ENCODE measurements at places on chromosomes 12 and 14.

DNA sequence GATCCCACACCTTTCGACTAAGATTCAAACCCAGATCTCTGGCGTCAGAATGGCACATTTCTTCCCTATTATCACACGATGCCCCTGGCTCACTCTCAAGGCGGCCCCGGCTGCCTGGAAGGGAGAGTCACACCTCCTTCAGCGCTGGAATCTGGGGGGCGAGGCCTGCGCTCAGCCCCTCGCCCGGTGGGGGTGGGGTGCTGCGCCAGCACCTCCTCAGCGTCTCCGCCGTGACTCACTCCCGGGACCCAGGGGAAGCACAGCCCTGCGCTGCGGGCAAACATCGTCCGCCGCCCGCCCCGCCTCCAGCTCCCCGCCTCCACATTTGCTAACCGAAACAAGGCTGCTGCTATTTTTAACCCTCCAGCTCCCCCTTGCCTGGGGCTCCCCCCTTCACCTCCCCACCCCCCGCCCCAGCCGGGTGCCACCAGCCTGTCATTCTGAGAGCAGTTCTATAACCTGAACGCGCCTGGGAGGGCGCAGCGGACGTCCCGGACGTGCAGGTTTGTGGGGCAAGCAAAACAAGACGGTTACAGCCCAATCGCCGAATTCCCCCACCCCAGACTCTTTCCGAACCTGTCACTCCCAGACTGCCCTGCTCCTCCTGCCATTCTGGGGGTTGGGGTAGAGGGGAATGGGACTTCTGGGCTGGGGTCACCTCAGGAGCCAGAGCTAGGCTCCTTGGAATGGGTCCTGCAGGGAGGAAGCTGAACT lies 6.7 kb downstream of the HDAC7 start:
- peak; percentile 92 for DNase-seq

- no peak for DNase-seq
Measured at GRCh38 chr14:68487805-68488590, 304.9 kb downstream of the ZFP36L1 start.

GRCh38 chr14:103558071-103558882 lies 4.2 kb downstream of the BAG5 start:
- DNase-seq = no peak

GRCh38 chr12:48489012-48489411 lies 6.7 kb downstream of the C12orf54 start:
- DNase-seq = no peak

GRCh38 chr14:95886366-95887056 lies 9.9 kb downstream of the TUNAR start:
- DNase-seq = no peak

DNA sequence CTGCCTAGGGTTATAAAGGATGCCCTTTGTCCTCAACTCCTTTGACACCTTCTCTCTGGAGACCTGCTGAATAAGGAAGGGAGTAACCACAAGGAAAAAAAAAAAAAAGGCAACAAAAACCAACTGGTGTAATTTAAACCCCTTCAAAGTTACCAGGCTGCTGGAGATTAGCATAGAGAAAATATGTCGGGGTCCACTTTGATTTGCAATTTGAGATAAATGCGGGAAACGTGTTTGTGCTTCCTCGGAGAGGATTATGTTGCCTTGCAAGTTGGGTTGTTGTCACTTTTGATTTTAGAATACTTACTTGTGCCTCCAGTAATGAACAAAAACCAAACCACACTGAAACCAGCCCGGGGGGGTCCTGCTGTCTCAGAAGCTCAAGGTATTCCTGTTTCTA lies 200.2 kb upstream of the MYL2 start:
- DNase-seq = no peak

DNA sequence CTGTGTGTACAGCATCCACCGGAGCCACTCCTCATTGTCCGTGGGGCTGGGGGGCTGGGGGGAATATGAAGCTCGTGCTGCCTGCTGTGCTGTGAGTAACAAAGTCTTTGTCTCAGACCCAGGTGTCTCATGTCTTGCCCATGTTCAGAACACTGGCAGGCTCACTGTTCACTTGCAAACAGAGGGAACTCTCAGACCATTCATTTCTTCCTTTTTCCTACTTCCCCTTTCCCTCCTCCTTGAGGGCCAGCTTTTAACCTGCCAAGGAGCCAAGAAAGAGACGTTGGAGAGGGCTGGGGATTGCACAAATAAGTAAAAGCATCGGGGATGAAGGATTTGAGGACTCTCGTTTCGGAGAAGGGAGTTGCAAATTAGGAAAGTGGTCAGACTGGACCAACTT lies 21.6 kb downstream of the GPR132 start:
- DNase-seq = peak; percentile 55
